ENCODE measurements at places on chromosomes 1 and 21. TPM values are rescaled to one million over a fixed set of nuclear protein-coding genes. Genes with fewer than 3 reads are reported as not detected.

The PLCH2 gene
- not detected for total RNA-seq

The SLC19A1 gene
- total RNA-seq: 18.7 TPM

The RBM8A gene
- 484 TPM for total RNA-seq

The CLDN14 gene
- not detected for total RNA-seq

The ERICH3 gene
- total RNA-seq: not detected

The MROH7 gene
- total RNA-seq: not detected

The HCN3 gene
- total RNA-seq: 2.0 TPM

The FRRS1 gene
- 3.8 TPM for total RNA-seq

The TAF12 gene
- total RNA-seq: 46.8 TPM

The COL11A1 gene
- 0.30 TPM for total RNA-seq

Data from A375 (cell line).